Fibroblast of the aortic adventitia (primary cell): ENCODE measurements at places on chromosomes 12 and 14.
A peak's percentile ranks its signal among the peaks of the same experiment; 100 is the strongest.

DNA sequence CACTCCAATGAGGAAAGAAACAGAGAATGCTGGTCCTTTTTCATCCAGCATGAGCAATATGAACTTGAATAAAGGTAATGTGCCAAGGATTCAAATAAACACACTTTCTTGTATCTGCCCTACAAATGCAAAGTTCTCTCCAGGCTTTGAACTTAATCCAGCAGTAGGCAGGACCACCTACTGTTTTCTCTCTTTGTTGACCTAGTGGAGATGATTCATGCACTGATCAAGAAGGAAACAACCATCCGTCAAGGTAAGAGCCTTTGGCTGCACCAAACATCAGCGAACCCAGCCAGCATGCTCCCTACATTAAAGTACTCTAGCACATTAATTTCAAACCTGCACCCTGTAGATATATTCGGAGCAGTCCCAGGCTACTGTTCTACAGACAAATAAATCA, 489.3 kb downstream of the GALC start:
- DNase-seq = no peak

DNA sequence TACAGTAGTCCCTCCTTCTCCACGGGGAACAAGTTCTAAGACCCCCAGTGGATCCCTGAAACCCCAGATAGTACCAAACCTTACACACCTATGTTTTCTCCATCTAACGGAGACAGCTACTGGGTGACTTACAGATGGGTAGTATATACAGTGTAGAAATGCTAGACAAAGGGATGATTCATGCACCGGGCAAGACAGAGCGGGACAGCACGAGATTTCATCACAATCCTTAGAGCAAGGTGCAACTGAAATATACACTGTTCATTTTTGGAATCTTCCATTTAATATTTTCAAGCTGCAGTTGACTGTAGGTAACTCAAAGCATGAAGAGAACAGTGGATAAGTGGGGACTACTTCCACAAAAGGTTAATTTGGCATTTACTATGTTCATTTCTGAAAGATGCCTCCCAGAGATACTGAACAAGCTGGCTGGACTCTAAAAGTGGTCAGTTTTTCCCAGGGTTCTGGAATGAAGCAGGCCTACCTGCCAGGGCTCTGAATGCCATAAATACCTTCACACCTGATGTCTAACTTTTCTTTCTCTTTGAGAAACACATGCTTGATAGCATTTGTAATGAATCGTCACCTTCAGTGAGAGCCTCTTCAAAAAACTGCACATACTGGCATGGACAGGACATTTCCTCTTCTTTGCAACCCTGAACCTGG, 127.7 kb upstream of the FOXN3 start:
- DNase-seq = no peak

GRCh38 chr12:101967506-101967905, 90.1 kb downstream of the DRAM1 start:
- no peak for DNase-seq

DNA sequence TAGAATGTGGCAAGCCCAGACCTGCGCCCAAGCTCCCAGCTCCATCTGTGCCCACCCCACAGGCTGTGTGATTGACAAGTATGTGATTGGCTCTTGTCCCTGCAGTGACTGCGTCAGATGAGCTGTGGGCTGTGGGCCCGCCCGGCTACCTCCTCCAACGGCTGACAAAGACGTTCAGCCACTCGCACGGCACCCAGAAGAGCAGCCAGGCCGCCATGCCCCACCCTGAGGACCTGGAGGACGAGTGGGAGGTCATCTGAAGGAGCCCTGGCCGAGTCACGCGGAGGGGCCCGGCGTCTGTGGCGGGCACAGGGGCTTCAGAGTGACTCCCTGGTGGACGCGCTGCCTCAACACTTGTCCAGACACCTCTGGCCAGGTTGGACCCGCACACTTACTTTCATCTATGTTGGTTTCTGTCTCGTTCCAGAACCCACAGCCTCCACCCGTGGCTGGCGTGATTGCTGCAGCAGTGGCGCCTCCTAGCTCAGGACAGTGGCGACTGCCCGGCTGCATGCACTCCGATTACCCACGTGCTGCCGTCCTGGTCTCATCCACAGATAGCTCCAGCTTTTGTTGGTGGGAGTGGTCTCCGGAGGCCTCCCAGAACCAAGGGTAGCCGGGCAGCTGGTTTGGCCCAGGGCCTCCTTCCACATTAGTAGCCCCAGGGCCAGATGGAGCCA, 11.4 kb downstream of the ANKRD9 start:
- no peak for DNase-seq

DNA sequence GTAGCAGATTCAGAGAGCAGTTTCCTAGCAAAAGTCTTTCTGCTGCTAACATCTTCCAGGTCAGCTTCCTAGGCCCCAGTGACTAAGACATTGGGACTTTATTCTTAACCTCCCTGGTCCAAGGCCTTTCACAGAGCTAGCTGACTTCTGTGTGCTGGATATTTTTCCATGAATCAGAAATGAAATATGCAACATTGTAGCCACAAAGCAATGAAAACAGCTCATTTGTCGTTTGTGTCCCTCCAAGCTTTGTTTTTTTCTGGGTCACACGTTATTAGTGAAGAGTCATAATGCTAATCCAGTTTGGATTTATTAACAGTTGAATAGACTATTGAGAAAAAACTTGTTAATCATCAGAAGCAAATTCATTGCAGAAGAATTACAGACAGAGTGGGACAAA, 82.4 kb downstream of the ARF6 start:
- peak; percentile 90 for DNase-seq

DNA sequence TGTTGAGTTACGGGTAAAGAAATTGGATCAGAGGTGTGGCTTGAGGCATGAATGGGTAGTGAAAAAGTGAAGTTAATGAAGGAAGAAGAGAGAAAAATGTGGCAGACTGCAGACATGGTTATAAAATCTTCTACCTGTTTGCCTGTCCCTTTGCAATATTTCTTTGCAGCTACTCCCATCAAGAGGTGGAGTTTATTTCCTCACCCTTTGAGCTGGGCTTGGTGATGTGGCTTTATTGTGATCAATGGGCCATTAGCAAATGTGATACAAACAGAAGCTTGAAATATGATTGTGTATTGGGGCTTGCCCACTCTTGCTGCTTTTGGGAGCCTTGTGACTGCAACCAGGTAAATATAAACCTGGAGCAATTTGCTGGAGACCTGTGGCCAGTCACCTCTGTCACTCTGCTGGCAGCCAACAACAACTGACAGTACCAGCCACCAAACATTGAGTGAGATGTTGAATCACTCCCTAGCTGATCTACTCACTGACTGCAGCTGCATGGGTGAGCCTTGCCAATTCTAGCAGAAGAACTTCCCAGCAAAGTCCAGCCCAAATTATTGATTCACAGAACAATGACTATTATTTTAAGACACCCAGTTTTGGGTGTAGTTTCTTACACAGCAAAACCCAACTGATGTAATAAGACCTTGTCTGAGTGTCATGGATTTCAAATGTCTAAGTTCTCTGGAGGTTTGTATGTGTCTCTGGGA, 151.0 kb upstream of the ATP2B1 start:
- peak; percentile 20 for DNase-seq

DNA sequence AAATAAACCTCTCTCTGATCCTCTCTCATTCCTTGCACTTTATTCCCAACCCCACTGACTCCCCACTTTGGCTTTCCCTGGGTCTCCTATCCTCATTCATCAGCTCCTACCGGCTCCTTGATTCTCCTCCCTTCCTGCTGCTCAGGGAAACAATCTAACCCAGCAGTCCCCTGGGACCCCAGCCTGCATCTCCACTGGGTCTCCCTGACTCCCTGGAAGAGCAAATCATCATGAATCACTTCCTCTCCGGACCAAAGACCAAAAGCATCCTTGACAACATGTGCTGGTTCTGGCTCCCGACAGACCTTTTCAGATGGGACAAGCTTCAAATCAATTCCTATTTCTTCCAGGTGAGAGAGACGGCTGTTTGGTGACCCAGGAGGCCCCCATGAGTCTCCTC, 76.6 kb downstream of the HSPB8 start:
- DNase-seq = no peak

DNA sequence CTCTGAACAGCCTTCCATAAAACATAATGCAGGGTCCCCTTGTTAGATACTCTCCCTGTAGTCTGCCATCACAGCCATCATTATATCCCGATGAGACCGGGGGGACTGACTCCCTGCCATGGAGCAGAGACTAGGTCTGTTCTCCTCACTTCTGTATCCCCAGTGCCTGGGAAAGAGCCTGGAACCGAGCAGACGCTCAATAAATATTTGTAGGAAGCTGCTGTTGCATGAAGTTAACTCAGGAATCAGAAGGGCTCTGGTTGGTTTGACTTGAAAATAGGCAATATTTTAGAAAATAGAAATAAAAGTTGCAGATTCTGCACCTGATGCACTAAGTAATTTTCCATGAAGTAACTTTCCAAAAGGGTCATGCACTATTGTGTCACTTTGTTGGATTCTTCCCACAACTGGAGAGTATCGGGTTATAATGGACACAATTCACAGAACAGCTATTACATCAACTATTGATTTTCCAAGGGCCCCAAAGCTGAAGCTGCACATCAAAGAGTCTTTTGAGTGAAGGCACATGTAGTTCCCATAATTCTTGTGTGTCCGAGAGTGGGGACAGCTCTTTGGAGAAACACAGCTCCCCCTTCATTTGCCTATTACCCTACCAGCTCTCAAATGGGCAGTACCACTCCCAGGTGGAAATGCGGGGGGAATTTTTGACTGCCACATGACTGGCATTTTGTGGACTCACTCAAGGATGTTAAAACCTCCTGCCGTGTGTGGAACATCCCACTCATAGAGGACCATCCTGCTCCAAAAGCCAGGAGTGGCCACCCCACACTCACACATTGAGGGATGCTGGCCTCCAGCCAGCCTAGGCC, 18.8 kb downstream of the CLMN start:
- no peak for DNase-seq

DNA sequence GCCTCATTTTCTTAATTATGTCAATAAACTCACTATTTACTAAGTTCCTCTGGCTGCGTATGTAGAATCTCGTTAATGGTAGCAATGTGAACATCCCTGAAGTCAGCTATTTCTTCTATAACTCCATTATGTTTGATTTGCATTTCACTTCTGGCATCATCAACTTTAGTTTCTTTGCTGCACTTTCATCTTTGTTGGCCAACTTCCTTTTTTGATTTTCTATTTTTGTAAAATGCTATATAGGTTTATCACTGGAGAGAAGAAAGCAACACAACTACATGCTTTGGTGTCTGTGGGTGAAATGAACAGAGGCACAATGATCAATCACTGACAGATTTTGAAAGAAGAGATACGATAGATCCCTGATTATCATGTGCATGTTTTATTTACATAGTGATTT, 58.5 kb upstream of the ATF7IP start:
- DNase-seq = no peak

DNA sequence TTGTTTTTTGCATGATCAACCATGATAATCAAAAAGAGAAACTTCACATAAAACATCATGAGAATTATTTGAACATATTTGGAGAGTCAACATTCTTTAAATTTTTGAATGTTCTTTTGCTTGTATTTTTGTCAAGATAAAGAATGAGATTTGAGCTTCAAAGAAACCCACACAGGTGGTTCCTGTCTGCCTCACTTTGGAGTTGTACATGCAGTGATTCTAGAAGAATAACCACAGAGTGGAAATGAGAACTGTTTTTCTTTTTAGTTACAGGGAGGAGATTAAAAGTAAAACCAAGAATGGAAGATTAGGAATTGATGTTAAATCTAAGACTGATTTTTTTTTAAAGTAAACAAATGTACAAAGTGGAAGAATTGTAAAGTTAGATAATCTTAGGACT, 2.3 kb upstream of the ZNF705A start:
- no peak for DNase-seq

DNA sequence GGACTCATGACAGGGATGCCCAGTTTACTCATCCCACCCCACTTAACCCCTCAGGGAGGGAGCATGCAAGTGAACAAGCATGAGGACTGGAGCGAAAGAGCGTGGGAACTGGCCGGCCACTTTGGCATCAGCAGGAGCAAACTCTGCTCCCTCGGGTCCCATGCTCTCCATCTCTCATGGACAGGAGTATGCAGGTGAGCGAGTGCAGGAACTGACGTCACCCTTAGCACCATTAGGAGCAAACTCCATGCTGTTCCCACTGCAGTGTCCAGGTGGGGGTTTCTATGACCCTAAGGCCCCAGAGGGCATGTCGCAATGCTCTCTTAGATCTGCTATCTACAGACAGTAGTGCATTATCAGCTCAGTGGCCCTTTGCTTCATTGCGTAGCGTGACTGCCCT, 821.8 kb upstream of the LRFN5 start:
- no peak for DNase-seq

DNA sequence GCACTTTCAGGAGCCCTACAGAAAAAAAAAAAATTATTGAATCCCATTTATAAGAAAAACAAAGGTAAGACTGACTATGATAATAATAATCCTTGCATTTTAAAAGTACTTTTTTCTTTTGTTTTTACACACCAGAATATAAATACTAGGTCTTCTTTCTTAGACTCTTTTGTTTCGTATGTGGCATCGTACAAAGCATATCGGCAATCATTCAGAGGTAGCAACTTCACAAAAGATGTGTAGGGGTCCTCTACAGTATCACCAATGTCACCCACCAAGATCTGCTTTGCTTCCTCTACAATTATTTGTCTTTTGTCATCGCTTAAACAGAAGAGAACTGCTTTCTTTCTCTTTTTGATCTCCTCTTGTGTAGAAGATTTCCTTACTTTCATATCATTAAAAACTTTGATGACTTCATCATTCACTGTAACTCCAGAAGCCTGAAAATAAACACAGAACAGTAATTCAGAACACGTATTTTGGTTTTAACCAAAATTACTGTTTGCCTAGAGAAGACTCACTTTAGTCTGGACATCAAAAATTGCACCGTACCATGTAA, 1.2 kb downstream of the CFL2 start:
- no peak for DNase-seq

- no peak for DNase-seq
Observed at GRCh38 chr12:62128175-62128975, 131.8 kb upstream of the USP15 start.

- DNase-seq = peak; percentile 0
Observed at GRCh38 chr12:128712622-128713021, 111.1 kb downstream of the SLC15A4 start.

- no peak for DNase-seq
Observed at GRCh38 chr14:64549791-64550620, at the start of gene PPP1R36. TSS of gene PPP1R36 (plus strand) at chr14:64549961. CDS start at chr14:64549998, 37 bp downstream.

DNA sequence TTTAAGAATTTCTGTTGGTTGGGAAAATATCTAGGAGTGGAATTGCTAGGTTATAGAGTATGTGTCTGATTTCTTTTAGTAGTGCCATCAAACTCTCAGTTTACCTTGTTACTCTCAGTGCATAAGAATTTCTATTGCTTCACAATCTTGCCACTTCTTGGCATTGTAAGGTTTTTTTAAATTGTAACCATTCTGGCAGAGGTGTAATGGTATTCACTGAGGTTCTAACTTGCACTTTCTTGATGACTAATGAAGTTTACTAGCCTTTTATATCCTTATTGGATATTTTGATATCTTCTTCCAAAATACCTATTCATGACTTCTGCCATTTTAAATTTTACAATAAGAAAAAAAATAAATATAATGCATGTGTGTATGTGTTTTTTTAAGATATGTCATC, 478.0 kb downstream of the NAV3 start:
- no peak for DNase-seq

DNA sequence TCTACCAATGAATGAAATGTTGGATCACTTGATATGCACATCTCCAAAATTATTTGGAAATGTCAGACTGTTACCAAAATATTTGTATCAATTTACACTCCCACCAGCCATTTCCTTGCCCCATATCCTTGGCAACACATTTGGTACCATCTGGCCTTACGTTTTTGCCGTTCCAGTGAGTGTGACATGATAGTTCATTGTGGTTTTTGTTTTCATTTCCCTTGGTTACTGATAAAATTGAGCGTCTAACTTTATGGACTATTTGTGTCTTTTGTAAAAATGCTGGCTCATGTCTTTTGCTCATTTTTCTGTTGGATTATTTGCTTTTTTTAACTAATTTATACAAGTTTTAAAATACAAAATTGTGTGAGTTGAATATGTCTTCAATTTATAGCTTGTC, 11.0 kb downstream of the KLHDC1 start:
- DNase-seq = no peak
